ENCODE measurements at places on chromosomes 13 and 19. TPM values are rescaled to one million over a fixed set of nuclear protein-coding genes. Genes with fewer than 3 reads are reported as not detected.

The POU2F2 gene
- 9.8 TPM for total RNA-seq

The C19orf38 gene
- 3.3 TPM for total RNA-seq

The ZNF878 gene
- 0.60 TPM for total RNA-seq

The NBEA gene
- 14.6 TPM for total RNA-seq

The ZNF442 gene
- total RNA-seq: 9.1 TPM

GRCh38 chr13:29369060-29369743 is 226.3 kb downstream of the SLC7A1 start:
- DNase-seq: peak; percentile 82

DNA sequence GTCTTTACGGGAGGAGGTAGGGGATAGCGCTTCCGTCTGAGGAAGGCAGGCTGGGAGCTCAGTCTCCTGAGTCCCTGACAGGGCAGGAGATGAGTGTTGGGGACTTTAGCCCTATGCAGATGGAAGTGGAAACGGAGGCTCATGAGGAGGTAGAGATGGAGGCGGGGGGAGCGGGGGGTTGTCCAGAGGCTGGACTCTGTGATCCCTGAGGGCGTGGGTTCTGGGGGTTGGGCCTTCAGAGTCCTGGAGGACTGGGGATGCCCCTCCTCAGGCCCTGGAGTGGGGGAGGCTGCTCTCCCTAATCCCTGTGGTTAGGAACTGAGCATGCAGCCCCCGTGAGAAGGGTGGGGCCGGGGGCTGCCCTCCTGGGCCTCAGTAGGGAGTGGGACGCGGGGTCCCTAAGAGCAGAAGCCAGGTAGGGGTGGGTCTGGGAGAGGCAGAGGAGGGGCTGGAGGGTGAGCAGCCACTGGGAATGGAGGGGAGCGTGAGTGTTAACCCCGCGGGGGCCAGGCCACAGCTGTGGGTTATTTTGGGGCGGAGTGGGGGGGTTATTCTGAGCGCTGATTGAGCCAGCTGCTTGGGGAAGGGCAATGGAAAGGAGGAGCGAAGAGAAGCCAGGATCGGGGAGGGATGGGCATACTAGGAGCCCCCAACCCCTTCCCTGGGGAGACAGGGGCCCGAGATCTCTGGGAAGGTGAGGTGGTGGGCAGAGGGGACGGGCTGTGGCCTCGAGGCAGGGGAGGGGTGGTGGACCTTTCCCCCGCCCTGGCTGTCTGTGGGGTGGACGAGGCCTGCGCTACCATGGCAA is 2.8 kb downstream of the GRIN2D start:
- DNase-seq: no peak

GRCh38 chr13:36096461-36097416 is 34.4 kb downstream of the DCLK1 start:
- no peak for DNase-seq

GRCh38 chr19:40305403-40305802 is 20.3 kb upstream of the AKT2 start:
- DNase-seq: peak; percentile 81

DNA sequence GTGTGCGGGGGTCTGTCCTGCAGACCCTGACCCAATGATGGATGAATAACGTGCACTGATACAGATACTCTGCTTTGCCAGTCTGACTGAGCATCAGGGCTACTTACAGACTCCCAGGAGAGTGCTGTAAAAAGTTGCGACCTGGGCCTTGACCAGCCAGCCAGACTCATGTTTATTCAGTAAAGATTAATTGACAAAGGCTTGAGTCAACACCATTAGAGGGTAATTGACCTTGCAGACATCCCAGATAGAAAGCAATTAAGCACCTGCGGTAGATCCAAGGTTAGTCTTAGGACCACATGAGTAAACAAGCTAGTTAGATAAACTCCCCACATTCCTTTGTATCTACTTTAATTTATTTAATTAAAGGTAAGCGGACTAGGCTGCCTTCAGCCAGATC is 10.4 kb downstream of the NUDT19 start:
- DNase-seq: no peak

DNA sequence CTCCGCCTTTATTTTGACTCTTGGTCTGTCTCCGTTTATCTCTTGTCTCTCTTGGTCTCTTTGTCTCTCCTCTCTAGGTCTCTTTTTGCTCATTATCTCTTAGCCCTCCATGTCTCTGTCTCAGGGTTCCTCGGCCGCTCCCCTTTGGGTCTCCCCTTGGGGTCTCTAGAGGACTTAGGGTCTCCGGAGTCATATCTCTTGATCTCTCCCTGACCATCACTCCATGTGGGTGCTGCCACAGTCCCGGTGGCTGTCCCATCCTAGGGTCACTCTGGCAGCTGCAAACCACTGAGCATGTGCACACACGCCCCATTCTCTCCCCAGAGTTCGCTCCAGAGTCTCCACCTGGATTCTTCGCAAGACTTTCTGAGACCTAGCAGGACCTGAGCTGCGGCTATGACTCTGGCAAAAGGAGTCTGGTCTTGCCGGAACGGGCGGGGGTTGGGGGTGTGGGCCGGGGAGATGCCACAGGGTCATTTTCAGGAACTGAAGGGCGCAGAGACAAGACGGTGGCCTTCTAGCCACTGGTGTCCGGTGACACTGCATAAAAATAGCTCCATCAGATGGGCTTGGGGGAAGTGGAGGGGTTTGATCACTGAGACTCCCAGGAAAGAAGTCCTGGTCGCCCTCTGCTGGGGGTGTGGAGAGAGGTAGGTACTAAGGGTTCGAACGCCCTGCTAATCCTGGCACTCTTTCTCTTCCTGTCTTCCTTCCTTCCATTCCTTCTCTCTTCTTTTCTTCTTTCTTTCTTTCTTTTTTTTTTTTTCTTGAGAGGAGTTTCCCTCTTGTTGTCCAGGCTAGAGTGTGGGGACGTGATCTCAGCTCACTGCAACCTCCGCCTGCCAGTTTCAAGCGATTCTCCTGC is 1.2 kb upstream of the KCNA7 start:
- no peak for DNase-seq

GRCh38 chr19:14349426-14349825 is 31.8 kb upstream of the ADGRE5 start:
- no peak for DNase-seq

GRCh38 chr13:49220036-49220855 is at the start of gene MLNR:
TSS of gene MLNR (plus strand) at chr13:49220338. CDS start at chr13:49220338, 0 bp downstream.
- DNase-seq: peak; percentile 52

DNA sequence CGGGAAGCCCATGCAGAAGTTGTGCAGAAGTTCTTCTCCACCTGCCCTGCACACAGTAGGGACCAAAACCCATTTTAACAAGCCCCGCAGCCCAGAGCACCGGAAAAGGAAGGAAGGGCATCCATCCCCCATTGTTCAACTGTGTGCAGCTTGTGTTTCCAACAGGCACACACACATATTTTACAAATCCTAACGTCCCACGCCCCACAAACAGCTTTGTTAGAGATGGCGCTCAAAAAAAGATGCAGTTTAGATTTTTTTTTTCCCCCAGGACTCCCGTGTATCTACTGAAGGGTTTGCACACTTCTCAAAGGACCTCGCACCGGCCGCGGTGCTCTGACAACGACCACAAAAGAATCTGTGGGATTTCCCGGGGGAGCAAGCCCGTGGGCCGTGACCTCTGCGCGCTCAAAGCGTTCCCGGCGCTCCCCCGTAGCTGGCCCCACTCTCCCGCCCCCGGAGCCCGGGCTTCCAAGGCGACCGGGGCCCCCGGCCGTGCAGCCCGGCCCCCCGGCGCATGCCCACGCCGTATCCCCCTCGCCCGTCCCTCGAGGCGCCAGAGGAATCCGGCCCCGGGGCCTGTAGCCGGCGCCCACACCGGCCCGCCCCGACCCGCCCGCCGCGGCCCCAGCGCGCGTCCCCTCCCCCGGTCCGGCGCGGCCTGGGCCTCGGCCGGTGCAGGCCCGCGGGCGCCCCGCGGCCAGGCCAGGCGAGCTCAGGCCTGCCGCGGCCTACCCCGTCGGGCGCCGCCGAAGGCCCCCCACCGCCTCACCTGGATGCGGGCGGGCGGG is 523 bp downstream of the ELAVL1 start:
- DNase-seq: no peak

GRCh38 chr13:69706807-69707206 is 400.8 kb upstream of the ATXN8OS start:
- DNase-seq: no peak

DNA sequence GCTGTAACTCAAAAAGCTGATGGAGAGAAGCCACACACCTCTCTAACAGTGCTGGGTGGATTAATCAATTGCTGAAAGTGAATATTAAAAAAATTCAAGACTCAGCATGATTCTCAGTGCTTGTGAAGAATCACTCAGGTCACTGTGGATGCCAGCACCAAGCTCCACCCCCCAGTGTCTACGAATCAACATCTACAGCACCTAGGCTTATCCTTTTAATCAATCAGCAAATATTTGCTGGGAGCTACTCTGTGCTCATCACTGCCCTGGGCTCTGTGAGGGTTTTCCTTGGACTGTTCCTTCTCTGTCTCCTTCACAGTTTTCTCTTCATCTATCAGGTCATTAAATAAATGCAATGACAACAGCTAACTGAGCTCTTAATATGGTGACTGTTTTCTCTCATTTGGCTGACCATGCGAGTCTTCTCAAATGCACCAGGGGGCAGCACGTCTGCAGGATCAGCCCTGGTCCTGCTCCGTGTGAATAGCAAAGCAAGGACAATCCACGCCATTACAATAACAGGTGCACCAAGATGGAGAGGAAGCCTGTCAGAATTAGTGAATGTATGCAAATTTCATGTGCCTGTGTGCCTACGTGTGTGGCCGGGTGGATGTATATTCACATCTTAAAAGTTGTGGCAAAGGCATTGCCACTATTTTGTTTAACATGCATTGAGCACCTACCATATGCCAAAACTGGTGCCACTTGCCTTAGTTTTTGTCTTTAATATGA is 14.6 kb upstream of the C13orf42 start:
- DNase-seq: peak; percentile 36

GRCh38 chr19:38142176-38143035 is 81.6 kb downstream of the DPF1 start:
- peak; percentile 75 for DNase-seq

DNA sequence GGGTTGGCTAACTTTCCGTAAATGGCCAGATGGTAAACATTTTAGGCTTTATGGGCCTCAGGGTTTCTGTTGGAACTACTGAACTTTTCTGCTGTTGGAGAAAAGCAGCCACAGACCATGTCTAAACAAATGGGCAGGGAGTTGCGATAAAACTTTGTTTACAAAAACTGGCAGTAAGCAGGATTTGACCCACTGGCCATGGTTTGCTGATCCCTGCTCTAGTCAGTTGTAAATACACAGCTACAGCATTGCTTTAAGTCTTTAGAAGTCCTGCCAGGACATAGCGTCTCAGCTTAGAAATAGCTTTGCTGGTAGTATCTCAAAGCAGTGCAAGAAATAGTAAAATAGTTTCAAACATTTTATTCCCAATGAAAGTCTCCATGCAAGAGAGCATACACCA is 88.4 kb downstream of the NALCN start:
- DNase-seq: peak; percentile 35

DNA sequence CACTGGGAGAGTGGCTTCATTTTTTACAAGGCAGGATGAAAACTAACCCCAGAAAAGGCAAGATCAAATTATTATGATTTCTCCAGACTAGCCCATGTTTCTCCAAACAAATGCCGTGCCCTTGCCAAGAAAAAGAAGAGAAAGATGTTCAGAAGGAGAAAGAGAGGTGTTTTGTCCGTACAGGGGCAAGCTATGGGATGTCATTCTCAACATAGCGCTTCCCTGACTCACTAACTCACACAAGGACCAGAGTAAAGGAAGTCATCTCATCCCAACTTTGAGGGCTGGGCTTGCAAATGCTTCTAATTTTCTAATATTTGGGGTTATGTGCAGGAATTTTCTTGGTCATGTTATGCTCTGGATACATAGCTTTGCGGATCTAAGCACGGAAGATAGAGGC is 224.2 kb upstream of the MAB21L1 start:
- DNase-seq: no peak

GRCh38 chr13:112057736-112058518 is 9.0 kb upstream of the SOX1 start:
- DNase-seq: no peak

GRCh38 chr13:31722673-31723072 is 16.7 kb upstream of the RXFP2 start:
- DNase-seq: no peak

DNA sequence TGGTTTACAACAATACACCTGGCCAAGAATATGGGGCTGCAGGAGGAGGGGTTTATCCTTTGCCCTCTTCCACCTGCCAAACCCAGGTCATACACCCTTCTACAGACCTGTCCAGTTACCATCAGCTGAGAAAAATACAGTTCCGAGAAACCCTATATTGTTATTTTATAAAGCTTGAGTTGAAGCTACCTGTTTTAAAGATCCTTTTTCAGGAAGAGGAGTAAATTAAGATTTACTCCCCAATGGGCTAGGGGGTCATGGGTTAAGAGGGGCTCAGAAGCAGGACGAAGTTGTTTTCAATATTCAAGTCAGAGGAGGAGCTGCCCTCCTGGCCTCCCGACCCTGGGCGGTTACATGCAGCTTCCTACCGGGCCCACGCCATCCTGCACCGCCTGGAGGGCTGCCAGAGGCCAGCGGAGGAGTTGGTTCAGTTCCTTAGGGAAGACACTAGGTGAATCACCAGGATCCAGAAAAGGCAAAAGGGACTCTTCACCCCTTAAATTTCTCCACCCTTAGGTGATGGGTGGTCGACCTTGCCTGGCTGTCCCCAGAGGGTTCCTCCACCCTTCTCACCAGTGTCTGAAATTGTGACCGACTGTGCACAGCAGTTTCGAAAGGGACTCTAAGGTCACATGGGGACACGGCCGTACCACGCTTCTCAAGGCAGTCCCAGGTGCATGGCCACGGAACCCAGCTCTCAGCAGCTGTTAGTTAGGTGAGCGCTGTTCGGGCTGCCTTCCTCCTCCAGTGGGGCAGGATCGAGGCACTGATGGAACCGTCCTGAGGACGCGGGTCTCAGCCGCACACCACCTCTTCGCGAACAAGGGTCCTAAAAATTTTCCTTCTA is 1.2 kb downstream of the GJB2 start:
- DNase-seq: no peak

GRCh38 chr19:33246709-33247440 is 21.2 kb upstream of the SLC7A10 start:
- DNase-seq: no peak

GRCh38 chr13:44436589-44437337 is 63.1 kb downstream of the SERP2 start:
- DNase-seq: peak; percentile 98

All from kidney (tissue), 22 donors.